ENCODE measurements at places on chromosomes 5 and 9.
A peak's percentile ranks its signal among the peaks of the same experiment; 100 is the strongest.

DNA sequence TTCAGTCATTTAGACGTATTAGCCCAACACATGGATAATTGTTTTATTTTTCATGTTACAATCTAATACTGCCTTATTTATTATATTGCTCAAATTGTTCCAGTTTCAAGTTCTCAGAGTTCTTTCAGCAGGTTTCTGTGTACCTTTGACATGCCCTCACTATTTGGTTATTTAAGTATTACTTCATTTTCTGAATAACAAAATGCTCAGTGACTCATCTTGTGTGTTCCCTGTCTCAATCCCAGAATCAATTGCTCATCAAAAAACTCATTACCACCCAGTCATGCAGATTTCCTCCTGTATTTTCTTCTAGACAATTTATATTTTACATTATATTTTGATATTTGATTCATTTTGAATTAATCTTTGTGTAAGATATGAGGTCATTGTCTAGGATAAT, 562.6 kb downstream of the ANXA1 start:
- DNase-seq = no peak

GRCh38 chr9:33166231-33167083, 679 bp downstream of the B4GALT1 start:
- DNase-seq = no peak

- no peak for DNase-seq
Observed at GRCh38 chr9:5843794-5844471, 11.0 kb upstream of the ERMP1 start.

DNA sequence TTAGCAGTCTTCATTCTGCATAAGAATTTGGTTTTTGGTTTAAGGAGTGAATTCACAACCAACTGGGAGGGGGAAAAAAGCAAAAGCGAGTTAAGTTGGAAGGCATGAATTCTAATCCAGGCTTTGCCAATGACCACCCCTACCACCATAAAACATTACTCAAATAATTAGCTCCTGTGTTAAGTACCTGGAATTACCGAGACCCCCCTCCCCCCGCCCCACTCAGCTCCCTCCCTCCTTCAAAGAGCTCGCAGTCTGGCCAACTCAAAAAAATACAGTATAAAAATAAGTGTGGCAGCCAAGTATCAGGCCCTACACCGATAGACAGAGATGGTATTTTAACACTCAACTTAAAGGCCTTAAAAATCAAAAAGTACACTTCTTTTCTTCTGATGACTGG, 492 bp downstream of the ATG12 start:
- DNase-seq = no peak

DNA sequence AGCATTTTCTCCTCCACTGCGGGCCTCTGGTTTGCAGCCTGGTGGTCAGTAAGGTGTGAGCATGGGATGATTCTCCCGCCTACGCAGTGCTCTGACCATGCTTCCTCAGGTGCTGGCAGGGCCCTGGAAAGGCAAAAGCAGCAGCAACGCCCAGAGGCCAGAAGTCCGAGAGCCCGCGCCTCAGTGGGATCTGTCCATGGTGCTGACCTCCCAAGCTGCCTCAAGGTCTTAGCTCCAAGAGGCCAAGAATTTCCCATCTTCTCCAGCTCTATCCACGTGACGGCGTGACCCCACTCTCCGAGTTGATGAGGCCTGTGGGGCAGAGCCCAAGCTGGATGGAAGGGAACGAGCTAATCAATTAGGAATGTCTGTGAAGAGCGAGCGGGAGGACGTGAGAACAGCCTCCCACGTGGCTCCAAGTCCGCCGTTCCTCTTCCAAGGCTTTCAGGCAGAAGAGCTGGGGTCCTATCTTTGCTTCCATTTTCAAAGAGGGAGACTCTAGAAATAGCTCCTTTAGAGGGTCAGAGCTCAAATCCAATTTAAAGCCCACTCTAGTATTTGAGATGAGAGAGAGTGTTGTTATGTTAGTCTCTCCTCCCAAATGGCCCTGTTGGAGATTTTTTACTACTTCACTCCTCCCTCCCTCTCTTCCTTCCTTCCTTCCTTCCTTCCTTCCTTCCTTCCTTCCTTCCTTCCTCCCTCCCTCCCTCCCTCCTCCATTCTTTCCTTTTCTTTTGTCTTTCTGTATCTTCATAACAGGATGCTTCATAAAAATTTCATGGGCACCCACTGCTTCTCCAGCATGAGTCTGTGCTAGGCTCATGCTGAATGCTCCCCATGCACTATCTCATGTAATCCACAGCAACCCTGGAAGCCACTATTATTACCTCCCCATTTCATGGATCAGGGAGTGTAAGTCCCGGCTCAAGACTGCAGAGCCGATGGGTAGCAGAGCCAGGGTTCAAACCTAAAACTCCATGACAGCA, 69.3 kb downstream of the OLFM1 start:
- DNase-seq = peak; percentile 6

DNA sequence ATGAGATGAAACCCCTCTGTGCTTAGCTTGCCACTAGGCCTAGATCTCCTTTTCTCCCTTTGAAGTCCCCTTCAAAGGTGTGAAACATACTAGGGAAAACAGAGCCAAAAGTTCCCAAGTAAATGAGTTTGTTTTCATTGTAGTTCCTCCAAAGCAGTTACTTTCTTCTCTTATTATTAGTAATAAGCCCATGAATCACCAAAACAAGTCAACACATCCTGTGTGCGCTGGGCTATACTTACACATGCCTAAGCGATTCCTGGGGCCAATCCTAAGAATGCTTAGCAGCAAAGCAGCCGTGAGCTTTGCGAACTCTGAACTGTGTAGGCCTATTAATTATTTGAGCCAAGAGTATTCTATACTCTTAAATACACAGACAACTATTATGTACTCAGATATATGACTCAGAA, 7.6 kb downstream of the ENC1 start:
- DNase-seq = no peak

- no peak for DNase-seq
Observed at GRCh38 chr9:137982200-137982599, 104.6 kb downstream of the CACNA1B start.

DNA sequence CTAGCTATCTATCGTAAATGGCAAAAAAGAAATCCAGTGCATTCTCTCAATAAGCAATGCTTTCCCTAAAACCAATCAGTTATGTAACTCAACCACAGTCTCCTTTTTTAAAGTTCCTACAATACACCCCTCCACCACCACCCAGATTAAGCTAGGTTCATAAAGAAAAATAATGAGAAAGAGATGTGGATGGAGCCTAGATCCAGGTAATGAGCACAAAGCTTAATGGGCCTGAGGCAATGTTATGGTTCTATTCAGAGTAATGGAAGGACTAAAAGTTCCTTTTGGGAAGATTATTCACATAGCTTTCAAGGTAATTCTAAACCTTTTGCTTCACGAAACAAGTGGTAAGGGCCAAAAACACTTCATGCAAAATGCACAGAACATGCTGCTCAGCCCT, 113.5 kb downstream of the MPDZ start:
- DNase-seq = no peak

DNA sequence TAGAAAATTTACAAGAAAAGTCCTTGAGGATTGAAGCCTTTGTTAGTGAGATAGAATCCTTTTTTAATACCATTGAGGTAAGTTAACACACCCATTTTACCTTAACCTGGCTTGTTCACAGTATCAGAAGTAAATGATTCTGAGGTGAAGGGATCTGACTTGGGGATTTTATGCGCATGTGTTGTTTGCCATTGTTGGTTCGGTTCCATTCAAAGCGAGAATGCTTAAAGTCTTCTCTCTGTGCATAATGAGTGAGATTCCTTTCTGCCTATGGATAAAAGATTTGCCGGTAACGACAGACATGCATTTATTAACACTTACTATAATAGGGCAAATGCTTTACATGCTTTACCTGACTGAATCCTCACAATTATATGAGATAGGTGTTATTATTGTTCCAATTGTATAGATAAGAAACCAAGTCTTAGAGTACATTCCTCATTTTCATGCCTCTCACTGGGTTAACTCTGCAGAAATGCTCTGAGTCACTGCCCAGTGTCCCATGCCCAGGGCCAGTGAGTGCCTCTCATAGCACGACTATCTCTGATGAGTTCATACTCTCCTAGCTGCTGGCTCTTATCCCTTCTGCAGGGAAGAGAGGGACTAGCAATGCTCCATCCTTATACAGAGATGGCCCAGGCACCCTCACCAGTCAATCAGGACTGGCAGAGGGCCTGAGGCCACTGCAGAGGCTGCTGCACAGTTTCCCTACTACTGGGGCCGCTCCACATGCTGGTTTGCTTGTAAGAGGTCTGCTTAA, 54.4 kb downstream of the CMYA5 start:
- no peak for DNase-seq

DNA sequence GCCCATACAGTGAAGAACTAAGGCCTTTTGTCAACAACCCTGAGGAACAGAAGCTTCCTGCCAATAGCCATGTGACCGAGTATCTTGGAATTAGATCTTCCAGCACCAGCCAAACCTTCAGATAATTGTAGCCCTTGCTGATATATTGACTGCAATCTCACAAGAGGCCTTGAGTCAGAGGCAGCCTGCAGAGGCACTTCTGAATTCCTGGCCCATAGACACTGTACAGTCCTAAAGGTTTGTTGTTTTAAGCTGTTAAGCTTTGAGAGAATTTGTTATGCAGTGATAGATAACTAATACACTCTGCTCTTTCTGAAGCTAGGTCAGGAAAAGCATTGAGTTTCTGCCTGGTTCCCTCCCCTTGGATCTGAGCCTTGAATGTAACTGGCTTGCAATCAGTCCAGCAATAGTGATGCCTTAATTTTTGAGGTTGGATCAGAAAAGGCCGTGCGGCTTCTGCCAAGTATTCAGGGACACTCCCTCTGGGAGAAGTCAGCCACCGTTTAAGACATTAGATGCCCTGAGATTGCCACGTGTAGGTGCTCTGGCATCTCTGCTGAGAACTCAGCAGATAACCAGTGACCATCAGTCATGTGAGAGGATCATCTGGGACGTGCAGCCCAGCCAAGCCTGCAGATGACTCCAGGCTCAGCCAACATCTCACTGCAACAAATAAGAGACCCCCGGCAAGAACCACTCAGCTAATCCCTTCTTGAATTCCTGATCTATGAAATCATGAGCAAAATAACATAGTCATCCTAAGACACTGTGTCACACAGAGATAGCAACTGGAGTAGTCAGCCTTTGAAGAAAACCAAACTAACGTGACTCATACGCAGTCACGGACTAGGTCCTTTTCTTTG, 126.8 kb upstream of the STC2 start:
- no peak for DNase-seq

GRCh38 chr5:101515721-101516120, 612.6 kb upstream of the ST8SIA4 start:
- no peak for DNase-seq

DNA sequence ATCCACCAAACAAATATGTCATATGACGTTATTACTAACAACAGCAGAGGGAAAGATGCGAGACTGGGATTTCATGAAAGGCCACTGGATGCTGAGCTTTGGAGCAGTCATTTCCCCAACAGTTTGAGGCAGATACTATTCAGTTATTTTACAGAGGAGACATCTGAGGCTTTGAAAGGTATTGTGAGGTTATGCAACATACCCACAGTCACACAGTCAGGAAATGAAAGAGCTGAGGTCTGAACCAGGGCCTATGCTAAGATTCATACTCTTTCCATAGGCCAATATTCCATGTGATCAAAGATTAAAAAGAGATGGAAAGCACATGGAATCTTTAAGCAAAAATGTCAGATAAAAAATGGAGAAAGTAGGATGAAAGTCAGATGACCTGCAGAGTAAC, 63.0 kb downstream of the LPAR1 start:
- no peak for DNase-seq

- DNase-seq = no peak
Observed at GRCh38 chr5:8993031-8993430, 552.8 kb downstream of the SEMA5A start.

DNA sequence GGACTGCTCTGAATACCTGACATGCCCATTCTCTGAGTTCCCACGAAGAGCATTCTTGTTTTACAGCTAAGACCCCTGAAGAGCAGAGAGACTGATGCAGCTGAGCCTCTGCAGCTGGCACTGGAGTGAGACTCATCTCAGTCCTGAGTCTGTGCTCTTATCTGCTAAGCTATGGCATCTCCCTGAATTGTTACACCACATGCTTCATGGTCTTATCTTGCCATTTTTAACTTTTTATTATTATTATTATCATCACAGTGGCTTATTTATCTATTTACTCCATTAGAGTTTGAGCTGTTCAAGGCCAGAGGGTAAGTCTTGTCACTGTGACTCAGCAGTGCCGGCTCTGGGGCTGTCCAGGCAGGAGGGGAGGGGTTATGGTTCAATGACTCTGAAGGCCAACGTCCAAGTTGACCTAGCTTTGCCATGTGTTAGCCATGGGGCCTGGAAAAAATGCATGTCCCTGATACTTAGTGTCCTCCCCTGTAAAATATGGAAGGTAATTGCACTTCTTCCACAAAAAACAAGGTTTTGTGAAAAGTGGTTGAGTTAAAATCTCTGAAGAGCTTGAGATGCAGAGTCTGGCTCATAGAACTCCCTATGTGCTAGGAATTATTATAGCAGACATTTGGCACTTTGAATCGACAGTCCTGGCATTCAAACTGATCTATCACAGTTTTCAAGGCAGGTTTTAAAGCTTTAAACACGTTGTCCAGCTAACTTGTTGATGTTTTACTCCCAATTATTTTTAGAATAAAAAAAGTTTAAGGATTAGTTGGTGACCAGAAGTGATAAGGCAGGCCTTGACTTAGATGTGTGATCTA, 94.6 kb downstream of the ALDH1A1 start:
- DNase-seq = no peak

- DNase-seq = no peak
Observed at GRCh38 chr5:36177154-36177553, 25.2 kb downstream of the SKP2 start.

GRCh38 chr5:110288766-110289511, 437.5 kb downstream of the TMEM232 start:
- DNase-seq = no peak

- DNase-seq = no peak
Observed at GRCh38 chr5:88836195-88836838, 46.7 kb downstream of the MEF2C start.

All from stimulated activated CD4-positive, alpha-beta T cell treated with anti-CD3 and anti-CD28 coated beads, Interleukin-1b, Interleukin-23, amount 100 ng/mL, for 48 hours (primary cell).